LoVo (cell line): ENCODE measurements at places on chromosomes 7 and 10.

DNA sequence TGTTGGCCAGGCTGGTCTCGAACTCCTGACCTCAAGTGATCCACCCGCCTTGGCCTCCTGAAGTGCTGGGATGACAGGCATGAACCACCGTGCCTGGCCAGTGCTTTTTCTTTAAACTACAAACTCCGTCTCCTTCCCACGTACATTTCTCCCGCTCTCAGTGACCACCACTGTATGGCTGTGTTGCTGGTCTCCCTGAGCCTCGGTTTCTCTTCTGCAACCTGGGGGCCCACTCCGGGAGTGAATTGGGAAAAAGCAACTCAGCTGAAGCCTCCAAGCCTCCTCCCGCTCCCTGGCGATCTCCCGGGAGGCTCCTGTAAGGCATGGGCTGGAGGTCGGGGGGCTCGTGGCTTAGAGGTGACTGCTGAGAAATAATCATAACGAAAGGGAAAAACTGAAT is 136.3 kb downstream of the ELFN1 start:
- DNase-seq, result no peak

DNA sequence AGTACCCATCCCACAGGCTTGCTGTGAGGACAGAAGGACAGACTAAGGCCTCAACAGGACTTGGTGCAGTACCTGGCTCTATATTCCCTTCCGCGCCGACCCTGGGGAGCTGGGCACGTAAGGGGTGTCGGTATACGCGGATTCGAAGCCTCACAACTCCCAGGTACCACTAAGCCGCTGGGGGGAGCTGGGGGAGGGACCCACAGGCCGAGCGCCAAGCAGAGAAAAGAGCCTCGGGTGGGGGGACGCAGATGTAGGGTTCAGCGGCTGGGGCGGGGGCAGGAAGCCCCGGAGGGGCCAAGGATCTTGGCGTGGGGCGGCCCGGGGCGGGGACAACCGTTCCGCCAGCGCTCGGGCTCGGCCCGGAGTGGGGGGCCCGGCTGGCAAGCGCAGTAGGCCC is 126.4 kb upstream of the ZNF746 start:
- peak; percentile 43 for DNase-seq

GRCh38 chr10:74888962-74889661 is 62.7 kb downstream of the KAT6B start:
- peak; percentile 10 for DNase-seq

- no peak for DNase-seq
Measured at GRCh38 chr7:150733482-150734095, 3.6 kb upstream of the GIMAP5 start.

DNA sequence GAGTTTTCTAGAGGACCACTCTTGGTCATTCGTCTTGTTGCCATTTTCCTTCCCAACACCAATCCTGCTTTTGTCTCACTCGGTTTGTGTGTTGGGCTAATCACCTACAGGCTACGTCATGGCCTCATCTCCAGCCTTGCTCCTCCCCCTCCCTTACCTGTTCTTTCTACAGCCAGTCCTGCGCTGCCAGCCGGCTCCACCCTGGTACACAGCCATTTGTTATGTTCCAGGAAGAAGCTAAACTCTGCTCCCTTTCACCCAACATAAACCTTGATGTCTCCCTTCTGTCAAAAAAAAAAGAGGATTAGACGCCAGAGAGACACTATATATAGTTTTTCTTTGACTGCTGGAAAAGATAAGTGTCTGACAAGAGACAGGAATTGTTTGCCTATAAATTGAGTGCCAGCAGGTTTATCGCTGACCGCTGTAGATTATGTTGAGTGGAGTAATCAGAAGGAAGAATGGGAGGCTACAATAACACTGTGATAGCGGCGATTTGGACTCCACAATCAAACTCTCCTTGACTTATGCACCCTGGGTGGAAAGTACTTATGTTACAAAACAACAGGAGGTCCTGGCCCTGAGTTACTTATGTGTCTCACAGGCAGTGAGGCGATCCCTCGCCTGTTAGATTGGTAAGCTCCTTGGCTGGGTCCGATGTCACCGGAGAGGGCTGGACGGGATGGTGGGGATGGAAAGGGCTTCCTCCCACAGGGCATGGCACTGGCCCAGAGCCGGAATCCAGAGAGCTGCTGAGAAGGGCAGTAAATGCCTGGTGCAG is 171.3 kb upstream of the BMPER start:
- no peak for DNase-seq

- DNase-seq, result no peak
Measured at GRCh38 chr10:46248651-46249146, 38.1 kb upstream of the ANTXRL start.

DNA sequence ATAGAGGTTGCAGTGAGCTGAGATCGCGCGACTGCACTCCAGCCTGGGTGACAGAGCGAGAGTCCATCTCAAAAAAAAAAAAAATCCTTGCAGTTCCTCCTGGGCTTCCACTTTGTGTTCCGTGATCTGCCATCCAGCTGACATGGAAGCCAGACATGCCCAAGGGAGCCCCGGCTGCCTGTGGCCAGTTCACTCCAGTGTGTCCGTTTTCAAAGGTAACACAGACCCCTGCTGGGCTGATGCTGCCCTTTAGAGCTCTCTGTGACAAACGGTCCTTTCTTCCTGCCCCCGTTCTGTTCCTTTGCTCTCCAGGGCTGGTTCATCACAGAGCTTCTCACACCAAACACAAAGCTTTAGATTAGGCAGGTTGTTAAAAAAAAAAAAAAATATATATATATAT is 130.8 kb downstream of the CUL2 start:
- DNase-seq, result no peak

GRCh38 chr10:91798649-91799611 is 704 bp downstream of the TNKS2 start:
- peak; percentile 41 for DNase-seq

- DNase-seq, result no peak
Measured at GRCh38 chr7:71553306-71553705, 421.4 kb downstream of the GALNT17 start.

DNA sequence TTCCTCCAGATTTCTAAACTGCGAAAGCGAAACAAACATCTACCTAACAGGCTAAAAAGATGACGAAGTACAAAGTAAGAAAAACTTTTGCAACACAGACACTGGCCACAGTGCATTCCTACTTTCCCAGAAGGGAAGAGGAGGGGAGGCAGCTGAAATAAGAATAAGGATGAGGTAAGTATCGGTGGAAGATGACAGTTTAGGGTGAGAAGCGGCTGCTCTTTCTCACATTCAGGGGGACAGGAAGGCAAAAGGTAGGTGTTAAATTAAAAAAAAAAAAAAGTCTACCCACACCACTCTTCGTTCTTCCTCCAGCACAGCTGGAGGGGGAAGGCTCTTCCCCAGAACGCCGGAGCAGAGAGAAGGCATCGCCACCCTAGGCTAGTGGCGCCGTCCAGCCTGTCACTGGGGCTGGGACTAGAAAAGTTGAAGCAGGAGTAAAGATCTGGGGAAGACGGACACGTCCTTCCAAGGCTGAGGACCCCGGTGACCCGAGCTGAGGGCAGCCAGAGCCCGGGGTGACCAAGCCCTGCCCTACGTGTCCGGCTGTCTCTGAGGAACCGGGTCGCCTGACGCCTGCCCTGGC is 846 bp downstream of the DNAJC1 start:
- DNase-seq, result peak; percentile 33

GRCh38 chr10:21926358-21926925 is 77.1 kb downstream of the DNAJC1 start:
- DNase-seq, result no peak

GRCh38 chr7:43757073-43757720 is 1.3 kb upstream of the BLVRA start:
- DNase-seq, result no peak

DNA sequence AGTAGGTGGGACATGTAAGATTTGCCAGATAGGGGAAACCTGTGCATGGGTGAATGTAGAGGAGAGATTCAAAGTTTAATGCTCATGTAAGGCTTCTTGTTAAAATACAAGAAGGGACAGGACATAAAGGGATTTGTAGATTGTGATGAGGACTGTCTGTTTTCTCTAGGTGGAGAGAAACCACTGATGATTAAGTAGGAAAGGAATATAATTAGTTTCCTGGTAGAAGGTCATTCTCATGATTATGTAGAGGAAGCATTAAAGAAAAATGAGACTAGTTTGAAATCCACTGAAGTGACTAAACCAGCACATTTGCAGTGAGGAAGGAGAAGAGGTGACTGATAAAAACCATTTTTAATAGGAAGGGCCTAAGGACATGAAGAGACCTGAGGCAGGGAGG is 19.6 kb upstream of the MACC1 start:
- no peak for DNase-seq

GRCh38 chr10:10845185-10845584 is 172.5 kb upstream of the CELF2 start:
- DNase-seq, result no peak

GRCh38 chr7:154968336-154969001 is 34.5 kb downstream of the PAXIP1 start:
- DNase-seq, result no peak

GRCh38 chr10:101682172-101682825 is 12.7 kb downstream of the FBXW4 start:
- DNase-seq, result peak; percentile 18

DNA sequence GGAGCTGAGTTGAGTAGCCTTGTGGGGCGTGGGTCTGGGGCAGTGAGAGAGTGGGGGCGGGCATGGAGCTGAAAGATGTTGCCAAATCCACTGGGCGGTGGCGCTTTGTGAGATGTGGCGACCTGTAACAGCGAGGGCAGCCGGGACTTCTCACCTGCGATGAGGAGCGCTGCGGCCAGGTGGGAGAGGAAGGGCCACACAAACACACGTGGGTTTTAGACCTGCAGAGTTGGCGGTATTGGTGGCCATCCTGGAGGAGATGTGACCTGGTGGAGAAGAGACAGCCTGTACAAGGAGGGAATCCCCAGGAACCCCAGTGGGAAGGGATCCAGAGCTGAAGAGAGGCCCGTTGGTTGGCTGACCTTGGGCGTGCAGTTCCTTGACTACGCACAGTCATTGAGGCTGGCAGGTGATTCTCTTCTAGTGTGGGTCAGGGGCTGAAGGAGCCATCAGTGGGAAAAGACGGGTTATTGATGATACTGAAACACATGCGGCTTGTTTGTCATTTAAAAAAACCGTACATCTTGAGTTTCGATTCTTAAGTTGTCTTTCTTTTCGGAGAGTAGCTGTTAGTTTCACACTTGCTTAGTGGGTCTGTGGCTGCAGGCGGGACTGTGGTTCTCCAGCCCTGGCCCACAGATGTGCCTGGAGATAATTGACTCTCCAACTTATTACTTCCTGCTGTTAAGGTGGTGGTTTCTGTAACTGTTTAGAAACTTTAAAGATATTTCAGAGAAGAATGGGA is 2.4 kb downstream of the CHST12 start:
- no peak for DNase-seq

DNA sequence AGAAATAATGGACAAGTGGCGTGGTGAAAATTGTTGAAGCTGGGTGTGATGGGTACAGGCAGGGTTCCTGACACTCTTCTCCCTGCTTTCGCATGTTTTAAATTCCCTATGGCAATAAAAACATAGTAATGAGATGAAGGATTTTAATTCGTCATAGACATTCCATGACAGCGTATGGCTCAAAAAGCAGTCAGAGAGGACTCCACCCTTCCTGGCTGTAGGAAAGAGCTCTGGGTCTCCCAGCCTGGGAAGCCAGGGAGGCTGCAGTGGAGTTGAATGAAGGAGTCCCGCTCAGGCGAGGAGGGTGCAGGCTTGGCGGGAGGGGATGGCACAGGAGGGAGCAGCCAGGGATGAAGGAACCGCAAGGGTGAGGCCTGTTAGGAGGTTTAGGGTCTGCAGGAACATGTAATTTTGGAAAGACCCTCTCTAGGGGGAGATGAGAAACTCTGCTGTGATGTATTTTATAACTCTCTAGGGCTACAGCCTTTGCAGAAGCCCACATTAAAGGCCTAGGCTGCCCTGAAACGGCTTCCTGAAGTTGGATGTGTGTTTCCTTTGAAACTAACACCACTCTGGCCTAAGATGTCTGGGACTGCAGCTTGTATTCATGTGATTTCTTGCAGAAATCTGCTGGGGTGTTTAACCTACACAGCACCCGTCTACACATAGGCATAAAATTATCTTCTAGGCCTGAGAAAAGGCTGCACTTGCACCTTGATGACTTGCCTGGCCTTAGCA is 7.6 kb upstream of the LARP4B start:
- no peak for DNase-seq

DNA sequence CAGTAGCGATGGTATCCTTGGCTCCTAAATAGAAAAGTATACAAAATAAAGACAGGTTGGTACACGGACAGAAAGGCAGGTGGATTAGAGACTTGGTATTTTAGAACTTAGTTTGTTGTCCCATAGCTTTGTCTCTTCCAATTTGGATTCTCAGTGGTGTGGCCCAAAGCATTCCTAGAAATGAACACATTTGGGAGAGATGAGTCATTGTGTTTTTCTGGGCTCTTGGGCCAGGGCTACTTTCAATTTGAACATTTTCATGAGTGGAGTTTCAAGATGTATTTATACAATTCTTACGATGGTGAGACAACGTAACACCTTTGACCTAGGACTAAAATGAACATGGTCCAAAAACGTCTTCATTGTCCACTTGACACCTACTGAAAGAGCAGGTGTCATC is 225.1 kb upstream of the YAE1 start:
- DNase-seq, result no peak

DNA sequence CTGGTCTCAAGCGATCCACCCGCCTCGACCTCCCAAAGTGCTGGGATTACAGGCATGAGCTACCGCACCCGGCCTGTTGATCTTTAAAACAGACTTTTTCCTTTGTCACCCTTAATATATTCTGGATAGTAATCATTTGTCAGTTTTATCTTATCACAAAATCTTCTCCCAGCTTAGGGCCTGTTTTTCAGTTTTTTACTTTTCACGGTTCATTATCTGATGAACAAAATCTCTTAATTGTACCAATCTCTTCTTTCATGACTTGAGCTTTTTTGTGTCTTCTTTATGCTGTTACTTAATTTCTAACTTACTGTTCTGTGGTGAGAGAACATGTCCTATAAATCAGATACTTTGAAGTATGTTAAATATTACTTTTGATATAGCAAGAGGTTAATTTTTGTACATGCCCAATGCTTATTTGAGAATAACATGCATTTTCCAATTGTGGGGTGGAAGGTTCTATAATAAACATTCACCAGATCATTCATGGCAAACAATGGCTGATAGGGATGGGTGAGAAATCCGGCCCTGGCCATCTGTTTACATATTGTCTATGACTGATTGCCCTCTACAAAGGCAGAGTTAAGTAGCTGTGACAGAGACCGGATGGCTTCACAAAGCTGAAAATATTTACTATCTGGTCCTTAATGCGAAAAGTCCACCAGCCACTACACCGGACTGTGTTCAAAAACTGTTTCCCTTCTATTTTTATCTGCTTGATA is 5.3 kb downstream of the PAPOLB start:
- no peak for DNase-seq

DNA sequence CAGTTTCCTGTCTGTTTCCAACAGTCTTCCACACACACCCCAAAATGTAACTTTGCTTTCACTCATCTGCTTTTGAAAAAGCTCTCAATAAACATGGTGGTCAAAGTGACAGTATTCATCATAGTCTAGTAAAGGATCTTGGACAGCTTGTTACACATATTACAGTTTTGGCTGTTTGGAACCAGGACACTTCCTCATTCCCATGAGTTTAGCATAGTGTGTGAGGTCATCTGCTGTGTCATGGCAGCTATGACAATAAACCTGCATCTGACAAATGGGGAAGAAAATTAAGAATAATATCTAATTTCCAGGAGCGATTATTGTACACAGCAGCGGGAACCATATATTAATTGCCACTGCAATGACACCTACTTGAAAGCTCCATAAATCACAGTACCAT is 184.3 kb upstream of the SLC26A5 start:
- no peak for DNase-seq
